Esophagus mucosa (tissue), 1 donor: ENCODE measurements at places on chromosomes 7 and 10. TPM values are rescaled to one million over a fixed set of nuclear protein-coding genes. Genes with fewer than 3 reads are reported as not detected.

DNA sequence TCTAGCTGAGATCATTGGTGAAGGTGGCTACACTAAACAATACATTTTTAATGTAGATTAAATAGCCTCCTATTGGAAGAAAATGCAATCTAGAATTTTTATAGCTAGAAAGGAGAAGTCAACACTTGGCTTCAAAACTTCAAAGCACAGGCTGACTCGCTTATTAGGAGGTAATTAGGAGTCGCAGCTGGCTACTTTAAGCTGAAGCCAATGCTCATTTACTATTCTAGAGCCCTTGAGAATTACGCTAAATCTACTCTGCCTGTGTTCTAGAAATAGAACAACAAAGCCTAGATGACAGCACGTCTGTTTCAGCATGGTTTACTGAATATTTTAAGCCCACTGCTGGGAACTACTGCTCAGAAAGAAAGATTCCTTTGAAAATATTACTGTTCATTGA lies 101.6 kb upstream of the EEPD1 start:
- no peak for ATAC-seq

- ATAC-seq: no peak
These were observed 116.8 kb upstream of the WNT16 start for GRCh38 chr7:121212036-121212435.

GRCh38 chr7:142943706-142944268 lies 4.5 kb downstream of the LLCFC1 start:
- ATAC-seq: peak; percentile 98

GRCh38 chr7:25149836-25150235 lies 24.8 kb upstream of the CYCS start:
- no peak for ATAC-seq

- ATAC-seq: peak; percentile 81
These were observed 21.0 kb upstream of the LRRC17 start for GRCh38 chr7:102891693-102892261.

OR13A1 gene
- 0.32 TPM for total RNA-seq

RGS10 gene
- total RNA-seq: 33.9 TPM
